ENCODE measurements at places on chromosomes 12 and 14. TPM values are rescaled to one million over a fixed set of nuclear protein-coding genes. Genes with fewer than 3 reads are reported as not detected.

Gene POC1B
- 13.5 TPM for total RNA-seq

Gene TOMM20L
- total RNA-seq, result not detected

Gene COX8C
- total RNA-seq, result not detected

Gene DBX2
- total RNA-seq, result not detected

Gene TSHR
- not detected for total RNA-seq

Gene CD4
- 1.9 TPM for total RNA-seq

Gene RERG
- total RNA-seq, result 0.64 TPM

Gene NDUFA12
- total RNA-seq, result 137 TPM

Gene LPCAT3
- total RNA-seq, result 20.6 TPM

Gene CMTM5
- not detected for total RNA-seq

Gene TAS2R9
- total RNA-seq, result not detected

Gene STRAP
- 95.0 TPM for total RNA-seq

Gene GALNT8
- total RNA-seq, result under 0.01 TPM

Gene C12orf54
- not detected for total RNA-seq

Gene ERC1
- total RNA-seq, result 49.7 TPM

Gene CCDC38
- not detected for total RNA-seq

Gene LGR5
- not detected for total RNA-seq

Gene RTL1
- not detected for total RNA-seq

Gene PRB2
- total RNA-seq, result not detected

Gene ANKRD33
- total RNA-seq, result not detected

Gene COCH
- 9.0 TPM for total RNA-seq

Gene KRR1
- 27.4 TPM for total RNA-seq

Gene MYH6
- total RNA-seq, result not detected

Gene ARHGAP9
- total RNA-seq, result under 0.01 TPM

Gene ENDOU
- not detected for total RNA-seq

Gene SMIM41
- 0.43 TPM for total RNA-seq

Gene TUNAR
- total RNA-seq, result not detected

Gene ULK1
- 11.7 TPM for total RNA-seq

Gene INHBC
- not detected for total RNA-seq

Gene CFAP251
- total RNA-seq, result 6.8 TPM

Gene MYO1A
- total RNA-seq, result under 0.01 TPM

Gene GUCY2C
- total RNA-seq, result not detected

Gene CEP170B
- total RNA-seq, result 19.4 TPM
